Renal cortical epithelial cell (primary cell): ENCODE measurements at places on chromosomes 13 and 19. TPM values are rescaled to one million over a fixed set of nuclear protein-coding genes. Genes with fewer than 3 reads are reported as not detected.

USE1 gene
- 19.6 and 22.3 TPM in 2 replicates for total RNA-seq

CD177 gene
- total RNA-seq = 1.7 and 2.5 TPM in 2 replicates

SULT2A1 gene
- total RNA-seq = not detected in 2 replicates

LILRB3 gene
- not detected in 2 replicates for total RNA-seq

ZNF813 gene
- 5.4 and 11.7 TPM in 2 replicates for total RNA-seq

INSL3 gene
- not detected in 2 replicates for total RNA-seq
